Renal cortical epithelial cell (primary cell): ENCODE measurements at places on chromosomes 1 and 21. TPM values are rescaled to one million over a fixed set of nuclear protein-coding genes. Genes with fewer than 3 reads are reported as not detected.

Gene GLMP
- 23.7 and 37.2 TPM in 2 replicates for total RNA-seq

Gene TRIM58
- 0.30 and 0.35 TPM in 2 replicates for total RNA-seq

Gene PTPRU
- 25.7 and 50.7 TPM in 2 replicates for total RNA-seq

Gene BRDT
- not detected in 2 replicates for total RNA-seq

Gene PHTF1
- 51.4 and 72.0 TPM in 2 replicates for total RNA-seq

Gene RIMKLA
- total RNA-seq: 0.87 and 1.0 TPM in 2 replicates

Gene FYB2
- total RNA-seq: 0.05 TPM in 1 of 2 replicates, not detected in the other

Gene FMO3
- 0.05 TPM in 1 of 2 replicates, not detected in the other for total RNA-seq

Gene TMCC2
- 4.4 and 4.7 TPM in 2 replicates for total RNA-seq

Gene PROK1
- not detected in 2 replicates for total RNA-seq

Gene HSPB7
- 0.35 TPM in 2 replicates for total RNA-seq

Gene A3GALT2
- total RNA-seq: not detected in 2 replicates

Gene CEP85
- 6.6 and 9.4 TPM in 2 replicates for total RNA-seq

Gene IQGAP3
- total RNA-seq: 1.5 and 14.6 TPM in 2 replicates

Gene TTC24
- not detected in 2 replicates for total RNA-seq

Gene ADAMTS5
- total RNA-seq: 12.5 and 63.1 TPM in 2 replicates

Gene LEFTY2
- total RNA-seq: not detected in 2 replicates

Gene THEM5
- not detected in 2 replicates for total RNA-seq

Gene CCDC30
- 0.52 and 5.7 TPM in 2 replicates for total RNA-seq

Gene HJV
- not detected in 2 replicates for total RNA-seq

Gene WNT3A
- not detected in 2 replicates for total RNA-seq

Gene MYBPH
- total RNA-seq: not detected in 2 replicates
